ENCODE measurements at places on chromosomes 5 and 9.

- DNase-seq: no peak
Observed at GRCh38 chr9:86324901-86325300, 29.3 kb downstream of the TUT7 start.

DNA sequence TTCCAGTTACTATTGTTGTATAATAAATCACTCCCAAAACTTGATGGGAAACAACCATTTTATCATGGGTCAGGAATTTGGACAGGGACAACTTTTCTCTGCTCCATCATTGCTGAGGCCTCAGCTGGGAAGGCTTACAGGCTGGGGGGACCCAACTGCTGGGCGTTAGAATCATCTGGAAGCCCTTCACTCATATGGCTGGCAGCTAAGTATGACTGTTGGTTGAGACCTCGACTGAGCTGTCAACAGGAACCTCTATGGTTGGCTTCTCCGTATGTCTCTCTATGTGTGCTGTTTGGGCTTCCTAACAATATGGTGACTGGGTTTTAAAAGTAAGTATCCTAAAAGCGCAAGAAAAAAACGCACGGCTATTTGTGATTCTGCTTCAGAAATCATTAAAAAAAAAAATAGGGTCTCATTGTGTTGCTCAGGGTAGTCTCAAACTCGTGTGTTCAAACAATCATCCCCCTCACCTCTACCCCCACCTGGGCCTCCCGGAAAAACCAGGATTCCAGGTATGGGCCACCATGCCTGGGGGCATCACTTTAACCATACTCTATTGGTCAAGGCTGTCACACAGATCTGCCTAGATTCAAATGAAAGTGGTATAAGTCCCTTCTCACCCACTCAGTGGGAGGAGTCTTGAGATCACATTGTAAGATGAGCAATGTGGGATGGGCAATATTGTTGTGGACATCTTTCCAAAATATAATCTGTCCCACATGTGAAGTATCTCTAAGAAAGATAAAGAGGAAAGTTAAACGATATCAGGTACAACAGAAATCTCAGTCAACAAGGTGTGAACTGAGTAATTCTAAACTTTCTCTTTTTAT, 15.2 kb downstream of the FNBP1 start:
- DNase-seq: no peak

DNA sequence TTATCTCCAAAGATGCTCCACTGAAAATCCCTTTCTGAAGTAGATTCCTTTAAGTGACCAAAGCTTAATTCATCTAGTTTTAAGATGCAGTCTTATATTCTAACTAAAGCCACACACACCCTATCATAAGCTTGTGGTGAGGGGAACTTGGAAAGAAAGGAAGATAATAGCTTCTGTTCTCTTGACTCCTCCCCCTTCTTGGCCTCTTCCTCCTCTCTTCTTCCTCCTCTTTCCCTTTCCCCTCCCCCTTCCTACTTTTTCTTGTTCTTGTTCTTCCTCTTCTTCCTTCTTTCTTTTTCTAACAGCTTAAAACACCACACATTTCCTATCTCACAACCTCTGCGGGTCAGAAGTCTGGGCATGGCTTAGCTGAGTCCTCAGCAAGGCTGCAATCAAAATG, 23.5 kb downstream of the IL7R start:
- DNase-seq: no peak

- DNase-seq: no peak
Observed at GRCh38 chr9:136552117-136552703, 6.4 kb upstream of the NOTCH1 start.

DNA sequence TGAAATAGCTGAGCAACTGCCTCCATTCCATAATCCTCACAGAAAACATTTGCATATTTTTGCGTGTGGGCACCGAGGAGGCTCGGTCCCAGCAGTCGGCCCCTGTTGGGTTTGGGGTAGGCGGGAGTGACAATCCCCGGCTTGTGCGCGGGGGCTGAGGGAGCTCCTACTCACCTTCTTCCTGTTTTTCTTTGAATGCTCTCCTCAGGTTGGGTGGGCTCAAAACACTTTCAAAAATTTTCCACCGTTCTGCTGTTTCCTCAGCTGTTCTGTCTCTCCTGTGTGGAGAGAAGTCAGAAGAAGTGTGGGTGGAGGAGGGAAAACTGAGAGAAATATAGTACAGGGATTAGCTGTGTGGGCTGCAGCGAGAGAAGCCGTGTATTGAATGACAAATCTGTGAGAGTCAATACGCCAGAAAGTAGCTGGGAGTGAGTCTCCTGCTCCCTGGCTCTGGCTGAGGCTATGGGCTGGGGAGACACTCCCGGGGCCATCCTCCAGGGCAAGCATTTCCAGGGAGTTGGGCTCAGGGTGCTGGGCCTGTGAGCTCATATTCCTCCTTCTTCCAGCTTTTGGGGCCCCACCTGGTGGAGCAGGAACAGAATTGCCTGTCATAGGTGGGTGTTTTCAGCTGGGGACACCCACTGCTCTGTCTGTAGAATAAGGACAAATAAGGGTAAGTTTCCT, 84.7 kb downstream of the CMYA5 start:
- DNase-seq: peak; percentile 6

DNA sequence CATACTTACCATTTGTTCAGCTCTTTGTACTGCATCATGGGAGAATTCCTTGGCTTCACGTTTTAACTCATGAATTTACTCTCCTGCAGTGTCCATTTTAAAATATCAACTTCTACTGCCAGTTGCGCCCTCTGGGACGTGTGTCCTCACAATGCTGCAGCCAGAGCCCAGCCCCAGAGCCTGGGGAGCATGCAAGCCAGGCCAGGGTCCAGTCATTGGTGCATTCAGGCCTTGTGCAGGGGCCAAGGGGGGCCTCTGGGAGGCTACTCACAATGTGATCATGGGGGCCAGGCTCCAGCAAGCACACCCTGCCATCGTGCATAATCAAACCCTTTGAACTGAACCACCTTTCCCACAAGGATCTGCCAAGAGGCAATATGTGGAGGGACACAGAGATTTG, 105.6 kb upstream of the CCDC112 start:
- DNase-seq: no peak

- peak; percentile 29 for DNase-seq
Observed at GRCh38 chr5:56190497-56190896, 42.6 kb downstream of the ANKRD55 start.

- DNase-seq: peak; percentile 91
Observed at GRCh38 chr9:33415501-33416038, 13.2 kb upstream of the AQP7 start.

- no peak for DNase-seq
Observed at GRCh38 chr5:87944553-87945285, 323.9 kb downstream of the TMEM161B start.

DNA sequence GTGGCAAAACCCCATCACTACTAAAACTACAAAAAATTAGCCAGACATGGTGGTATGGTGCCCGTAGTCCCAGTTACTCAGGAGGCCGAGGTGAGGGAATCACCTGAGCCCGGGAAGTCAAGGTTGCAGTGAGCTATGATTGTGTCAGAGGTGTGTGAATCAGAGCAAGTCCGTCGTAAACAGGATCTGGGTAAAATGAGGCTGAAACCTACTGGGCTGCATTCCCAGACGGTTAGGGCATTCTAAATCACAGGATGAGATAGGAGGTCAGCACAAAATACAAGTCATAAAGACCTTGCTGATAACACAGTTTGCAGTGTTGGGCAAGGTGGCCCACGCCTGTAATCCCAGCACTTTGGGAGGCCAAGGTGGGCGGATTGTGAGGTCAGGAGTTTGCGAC, 1.9 kb upstream of the CLTB start:
- no peak for DNase-seq

- DNase-seq: no peak
Observed at GRCh38 chr9:115196919-115197318, 79.0 kb upstream of the TNC start.

- no peak for DNase-seq
Observed at GRCh38 chr9:116100711-116101121, 52.9 kb upstream of the PAPPA start.

- DNase-seq: no peak
Observed at GRCh38 chr5:44827681-44828080, 18.9 kb downstream of the MRPS30 start.

DNA sequence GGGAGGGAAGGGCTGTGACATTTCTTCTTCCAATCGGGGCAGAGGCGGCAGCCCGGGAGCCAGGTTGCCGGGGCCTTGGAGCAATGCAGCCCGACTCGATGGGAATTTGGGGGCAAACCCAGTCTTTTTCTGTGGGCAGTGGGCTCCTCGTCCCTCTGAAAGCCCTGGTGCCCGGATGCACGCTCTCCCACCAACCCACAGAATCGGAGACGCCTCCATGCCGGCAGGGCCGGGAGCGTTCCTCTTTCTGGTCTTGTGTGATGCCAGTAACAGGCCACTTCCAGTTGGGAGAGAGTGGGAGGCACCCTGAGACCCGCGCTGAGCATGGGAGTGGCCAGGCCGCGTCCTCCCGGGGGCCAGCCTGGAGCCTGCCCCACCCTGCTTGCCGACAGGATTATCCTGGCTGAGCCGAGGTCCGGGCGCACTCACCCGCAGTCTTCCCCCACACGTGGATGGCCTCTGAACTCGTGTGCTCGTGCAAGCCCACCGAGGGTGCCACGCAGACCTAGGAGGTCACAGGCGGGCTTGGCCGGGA, 17.8 kb downstream of the OLFM1 start:
- DNase-seq: no peak

- DNase-seq: no peak
Observed at GRCh38 chr9:8095672-8096086, 296.1 kb upstream of the DMAC1 start.

- DNase-seq: no peak
Observed at GRCh38 chr9:40927851-40928802, 200.4 kb downstream of the FOXD4L6 start.

GRCh38 chr9:18638371-18639249, 164.7 kb downstream of the ADAMTSL1 start:
- DNase-seq: no peak

- DNase-seq: no peak
Observed at GRCh38 chr9:132154863-132155567, 6.8 kb upstream of the NTNG2 start.

GRCh38 chr9:127244609-127245601, 19.7 kb upstream of the GARNL3 start:
- DNase-seq: peak; percentile 92
